ENCODE measurements at places on chromosomes 12 and 14.

GRCh38 chr12:98373025-98373554 is 142.3 kb upstream of the TMPO start:
- DNase-seq: no peak

- DNase-seq: no peak
These were observed 14.9 kb upstream of the COX6A1 start for GRCh38 chr12:120422892-120423456.

DNA sequence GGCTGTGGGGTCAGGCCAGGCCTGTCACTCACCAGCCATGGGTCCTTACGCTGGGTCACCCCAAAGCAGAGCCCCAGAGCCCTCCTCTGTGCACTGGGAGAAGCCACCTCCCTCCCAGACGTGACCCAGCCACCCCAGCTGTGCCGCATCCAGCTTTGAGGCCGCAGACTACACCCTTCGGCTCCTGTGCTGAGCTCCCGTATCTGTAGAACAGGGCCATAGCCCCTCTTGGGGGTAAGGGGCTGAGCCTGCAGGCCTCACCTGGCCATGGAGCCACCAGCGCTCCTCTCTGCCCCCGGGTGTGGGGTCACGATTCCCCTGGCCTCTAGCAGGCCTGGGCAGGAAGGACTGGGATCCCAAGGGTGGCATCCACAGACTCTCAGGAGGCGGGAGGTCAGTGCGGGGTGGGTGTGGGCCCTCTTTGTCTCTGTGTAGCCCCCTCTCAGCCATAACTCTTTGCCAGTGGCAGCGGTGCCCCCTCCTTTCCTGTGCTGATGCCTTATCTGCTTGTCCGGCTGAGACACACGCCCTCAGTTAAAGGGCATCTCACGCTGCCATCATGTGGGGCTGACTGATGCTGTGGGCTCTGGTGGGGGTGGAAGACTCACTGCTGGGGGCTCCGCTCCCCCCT is 16.3 kb downstream of the ASPG start:
- no peak for DNase-seq

GRCh38 chr12:104785886-104786285 is 172.2 kb downstream of the SLC41A2 start:
- DNase-seq: no peak

DNA sequence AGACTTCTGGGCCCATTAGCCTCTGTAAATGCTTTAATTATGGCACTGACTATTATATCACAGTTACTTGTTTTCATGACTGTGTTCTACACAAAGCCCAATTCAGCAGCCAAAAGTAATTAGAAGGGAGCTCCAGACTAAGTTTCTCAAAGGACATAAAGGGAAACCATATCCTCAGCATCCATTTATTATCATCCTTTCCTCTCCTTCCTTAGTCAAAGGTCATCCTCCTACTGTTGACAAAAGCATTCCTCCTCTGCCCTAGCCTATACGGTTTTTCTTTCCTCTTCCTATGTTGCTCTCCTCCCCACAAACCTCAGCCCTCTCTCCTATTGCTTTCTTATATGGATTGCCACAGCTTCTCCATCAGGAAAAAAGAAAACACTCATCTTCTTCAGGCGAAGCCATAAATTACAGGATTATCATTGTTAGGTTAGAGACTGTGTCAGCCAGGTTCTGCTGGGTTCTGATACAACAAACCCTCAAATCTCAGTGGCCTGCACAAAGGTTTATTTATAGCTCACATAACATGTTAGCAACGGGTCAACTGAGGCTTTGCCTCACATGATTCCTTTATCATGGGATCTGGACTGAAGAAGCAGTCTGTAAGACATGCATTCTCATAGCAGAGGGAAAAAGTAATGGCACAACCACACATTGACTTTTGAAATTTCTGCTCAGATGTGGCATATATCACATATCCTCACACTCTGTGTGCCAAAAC is 207.2 kb downstream of the SLC5A8 start:
- no peak for DNase-seq

DNA sequence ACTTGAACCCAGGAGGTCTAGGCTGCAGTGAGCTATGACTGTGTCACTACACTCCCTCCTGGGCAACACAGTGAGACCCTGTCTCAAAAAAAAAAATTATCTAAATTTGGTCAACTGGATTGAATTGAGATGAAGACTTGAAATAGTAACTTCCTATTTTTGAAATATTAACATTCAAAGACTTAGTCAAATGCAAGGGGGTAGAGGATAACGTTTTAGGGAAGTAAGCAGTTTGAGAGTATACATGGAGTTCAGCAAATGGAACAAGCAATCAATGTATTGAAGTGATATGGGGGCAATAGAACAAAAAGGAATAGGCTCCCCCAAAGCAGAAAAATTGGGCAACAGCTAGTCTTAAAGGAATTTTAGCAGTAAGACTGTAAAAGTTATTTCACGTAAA is 4.6 kb upstream of the MFAP5 start:
- DNase-seq: no peak

DNA sequence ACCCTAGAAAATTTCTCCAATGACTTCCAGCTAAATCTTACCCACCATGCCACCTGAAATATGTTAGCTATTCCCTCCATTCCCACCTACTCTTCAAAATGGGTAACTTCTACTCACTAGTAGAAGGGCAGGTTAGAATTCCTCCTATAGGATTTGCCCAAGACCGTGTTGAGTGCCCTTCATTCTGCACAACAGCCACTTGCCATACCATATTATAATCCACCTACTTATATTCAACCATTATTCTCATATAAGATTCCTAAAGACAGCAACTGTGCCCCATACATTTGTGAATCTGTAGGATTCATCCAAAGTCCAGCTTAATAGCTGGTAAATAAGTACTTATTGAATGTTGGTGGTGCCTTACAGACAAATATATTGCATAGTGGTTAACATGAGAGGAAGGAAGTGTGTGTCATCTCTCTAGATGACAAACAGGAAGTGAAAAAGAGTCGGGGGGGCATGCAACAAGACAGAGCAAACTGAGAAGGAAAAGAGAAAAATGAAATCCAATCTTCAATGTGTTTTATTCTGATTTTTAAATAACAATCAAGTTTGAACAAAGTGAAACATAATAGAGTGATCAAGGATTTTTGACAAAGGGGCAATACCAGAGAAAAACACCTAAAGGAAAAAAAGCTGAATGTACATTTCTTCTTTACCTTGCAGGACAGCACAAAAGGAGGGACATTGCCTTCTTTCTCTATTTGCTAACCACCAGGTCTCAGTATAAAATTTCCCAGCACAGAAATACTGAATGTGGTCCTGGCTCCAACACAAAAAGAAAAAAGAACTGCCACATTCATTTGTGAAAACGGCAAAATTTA is 389.3 kb upstream of the USP15 start:
- DNase-seq: no peak

Data from right hindlimb (tissue), 1 donor.